ENCODE measurements at places on chromosomes 7 and 10. TPM values are rescaled to one million over a fixed set of nuclear protein-coding genes. Genes with fewer than 3 reads are reported as not detected.

DNA sequence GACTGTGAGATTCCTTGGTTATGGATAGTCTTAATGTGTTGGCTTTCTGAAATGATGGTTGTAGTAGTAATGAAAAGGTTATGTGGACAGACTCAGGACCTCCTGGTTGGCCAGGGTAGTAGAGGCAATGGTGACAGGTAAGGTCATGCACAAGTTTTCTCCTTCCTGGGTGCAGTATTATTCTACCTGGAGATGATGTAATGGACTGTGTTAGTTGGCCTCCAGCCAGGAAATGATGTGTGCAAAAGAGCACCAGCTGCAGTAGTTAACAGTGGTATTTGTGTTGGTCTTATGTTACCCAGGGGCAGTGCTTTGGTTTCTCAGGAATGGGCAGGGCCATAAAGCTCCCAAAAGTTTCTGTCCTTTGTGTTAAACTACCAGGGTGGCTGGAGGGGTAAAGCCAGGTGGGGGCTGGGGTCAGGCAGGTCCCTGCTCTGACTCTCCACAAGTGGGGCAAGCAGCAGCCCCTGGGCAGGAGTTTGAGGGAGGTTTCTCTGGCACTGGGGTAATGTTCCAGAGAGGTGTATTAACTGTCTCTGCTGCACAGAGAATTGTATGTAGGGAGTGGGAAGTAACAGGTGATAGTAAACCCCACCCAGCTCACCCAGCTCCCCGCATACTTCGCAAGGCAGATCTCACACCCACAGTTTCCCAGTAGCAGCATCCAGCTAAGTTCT is 36.3 kb downstream of the GPR22 start:
- H3K4me3 ChIP-seq = no peak overlapping the region
- no peaks in the 10 kb centered on the region for H3K4me1 ChIP-seq
- no peaks in the 10 kb centered on the region for H3K36me3 ChIP-seq
- no peaks in the 10 kb centered on the region for H3K27me3 ChIP-seq

DNA sequence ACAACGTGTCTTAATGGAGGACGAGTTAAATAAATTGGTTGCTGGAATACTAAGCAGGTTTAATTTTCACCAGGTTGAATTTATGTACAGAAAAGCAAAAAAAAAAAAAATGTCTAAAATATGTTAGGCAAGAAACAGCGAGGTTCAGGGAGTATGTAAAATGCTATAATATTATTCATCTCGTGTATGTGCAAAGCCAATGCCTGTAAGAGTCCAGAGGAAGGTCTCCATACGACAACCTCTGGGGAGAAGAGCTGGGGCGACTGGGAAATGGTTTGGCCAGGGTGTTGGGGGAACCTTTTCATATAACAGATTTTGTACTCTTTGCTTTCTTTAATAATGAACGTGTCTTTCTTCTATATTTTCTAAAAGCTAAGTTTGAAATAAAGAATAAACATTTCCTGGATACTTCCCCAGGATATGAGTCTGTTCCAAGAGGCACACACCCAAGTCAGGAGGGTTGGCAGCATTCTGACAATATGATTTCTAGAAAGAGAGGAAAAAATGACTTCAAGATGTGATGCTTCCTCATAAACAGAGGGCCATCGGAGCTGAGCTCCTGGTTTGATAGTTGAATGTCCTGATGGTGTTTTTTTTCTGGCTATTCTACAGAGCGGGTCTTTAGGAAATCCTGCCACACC is 208.6 kb upstream of the MGMT start:
- no peak overlapping the region for H3K27ac ChIP-seq
- no peak for DNase-seq
- no peaks in the 10 kb centered on the region for H3K36me3 ChIP-seq
- H3K27me3 ChIP-seq = no peaks in the 10 kb centered on the region
- H3K4me1 ChIP-seq = no peaks in the 10 kb centered on the region

GRCh38 chr7:127594490-127594889 is 954 bp downstream of the FSCN3 start:
- no peaks in the 10 kb centered on the region for H3K27me3 ChIP-seq
- no peaks in the 10 kb centered on the region for H3K36me3 ChIP-seq
- no peak for DNase-seq
- H3K27ac ChIP-seq = no peak overlapping the region
- no peaks in the 10 kb centered on the region for H3K4me1 ChIP-seq

- DNase-seq = no peak
- H3K4me1 ChIP-seq = peaks cover 7% of the 10 kb centered on the region
- H3K4me3 ChIP-seq = no peak overlapping the region
- H3K27ac ChIP-seq = no peak overlapping the region
- no peaks in the 10 kb centered on the region for H3K36me3 ChIP-seq
Observed at GRCh38 chr10:117540640-117541404, 1.7 kb upstream of the EMX2 start.

DNA sequence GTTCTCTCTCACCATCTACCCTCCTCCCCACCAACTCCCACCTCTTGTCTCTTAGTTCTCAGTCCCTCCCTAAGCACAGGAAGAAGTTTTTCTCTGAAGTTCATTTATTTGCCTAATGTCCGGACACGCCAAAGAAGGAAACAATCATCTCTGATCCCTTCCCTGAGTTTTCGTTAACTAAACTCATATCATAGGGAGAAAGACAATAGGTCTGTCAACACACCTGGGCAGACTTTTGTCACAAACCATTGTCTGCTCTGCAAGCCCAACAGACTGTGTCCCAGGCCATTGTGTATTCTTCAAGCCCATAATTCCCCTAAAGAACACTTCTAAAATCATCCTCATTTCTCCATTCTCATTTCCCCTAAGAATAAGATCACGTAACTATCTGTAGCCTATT is 691.0 kb upstream of the MBL2 start:
- H3K36me3 ChIP-seq = no peaks in the 10 kb centered on the region
- no peak for DNase-seq
- H3K27ac ChIP-seq = no peak overlapping the region

GRCh38 chr7:43647673-43648472 is 65.0 kb downstream of the STK17A start:
- H3K27ac ChIP-seq = peak overlapping the region; percentile 99
- H3K4me1 ChIP-seq = peaks cover 68% of the 10 kb centered on the region
- H3K27me3 ChIP-seq = no peaks in the 10 kb centered on the region
- peaks cover 19% of the 10 kb centered on the region for H3K36me3 ChIP-seq

DNA sequence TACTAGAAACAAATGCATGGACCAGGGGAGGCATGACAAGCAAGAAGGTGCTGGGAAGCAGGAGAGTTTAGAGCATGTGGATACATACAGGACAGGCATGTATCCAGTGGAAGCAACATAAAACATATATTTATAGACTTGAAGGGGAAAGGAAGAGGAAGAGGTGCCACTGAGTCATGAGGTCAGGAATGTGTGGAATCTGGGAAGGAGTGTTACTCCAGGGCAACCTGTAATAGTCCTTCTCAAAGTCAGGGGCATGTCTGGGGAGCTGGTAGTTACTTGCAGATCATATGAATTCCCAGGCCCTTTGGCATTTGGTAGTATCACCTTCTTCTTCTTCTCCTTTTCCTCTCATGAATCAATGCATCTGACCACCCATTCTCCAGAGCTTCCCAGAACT is 246.6 kb downstream of the XPNPEP1 start:
- H3K27me3 ChIP-seq = no peaks in the 10 kb centered on the region
- no peak overlapping the region for H3K4me3 ChIP-seq
- H3K4me1 ChIP-seq = no peaks in the 10 kb centered on the region
- H3K36me3 ChIP-seq = no peaks in the 10 kb centered on the region
- H3K27ac ChIP-seq = no peak overlapping the region

GRCh38 chr7:143183024-143183423 is at the start of gene TAS2R39:
TAS2R39 (plus strand) TSS chr7:143183419; CDS start chr7:143183419, 0 bp downstream.
- no peak for DNase-seq
- no peaks in the 10 kb centered on the region for H3K4me1 ChIP-seq
- no peaks in the 10 kb centered on the region for H3K36me3 ChIP-seq
- no peak within 1 kb of the TSS for H3K27ac ChIP-seq

- no peaks in the 10 kb centered on the region for H3K36me3 ChIP-seq
- H3K4me3 ChIP-seq = no peak overlapping the region
- H3K27ac ChIP-seq = no peak overlapping the region
- no peak for DNase-seq
- no peaks in the 10 kb centered on the region for H3K4me1 ChIP-seq
Observed at GRCh38 chr10:75640803-75641202, 209.4 kb downstream of the LRMDA start.

Gene HECW1
- 0.21 TPM for total RNA-seq

- DNase-seq = no peak
- H3K27me3 ChIP-seq = no peaks in the 10 kb centered on the region
- H3K36me3 ChIP-seq = no peaks in the 10 kb centered on the region
- H3K27ac ChIP-seq = no peak overlapping the region
Observed at GRCh38 chr7:132817949-132818348, 241.7 kb upstream of the PLXNA4 start.

DNA sequence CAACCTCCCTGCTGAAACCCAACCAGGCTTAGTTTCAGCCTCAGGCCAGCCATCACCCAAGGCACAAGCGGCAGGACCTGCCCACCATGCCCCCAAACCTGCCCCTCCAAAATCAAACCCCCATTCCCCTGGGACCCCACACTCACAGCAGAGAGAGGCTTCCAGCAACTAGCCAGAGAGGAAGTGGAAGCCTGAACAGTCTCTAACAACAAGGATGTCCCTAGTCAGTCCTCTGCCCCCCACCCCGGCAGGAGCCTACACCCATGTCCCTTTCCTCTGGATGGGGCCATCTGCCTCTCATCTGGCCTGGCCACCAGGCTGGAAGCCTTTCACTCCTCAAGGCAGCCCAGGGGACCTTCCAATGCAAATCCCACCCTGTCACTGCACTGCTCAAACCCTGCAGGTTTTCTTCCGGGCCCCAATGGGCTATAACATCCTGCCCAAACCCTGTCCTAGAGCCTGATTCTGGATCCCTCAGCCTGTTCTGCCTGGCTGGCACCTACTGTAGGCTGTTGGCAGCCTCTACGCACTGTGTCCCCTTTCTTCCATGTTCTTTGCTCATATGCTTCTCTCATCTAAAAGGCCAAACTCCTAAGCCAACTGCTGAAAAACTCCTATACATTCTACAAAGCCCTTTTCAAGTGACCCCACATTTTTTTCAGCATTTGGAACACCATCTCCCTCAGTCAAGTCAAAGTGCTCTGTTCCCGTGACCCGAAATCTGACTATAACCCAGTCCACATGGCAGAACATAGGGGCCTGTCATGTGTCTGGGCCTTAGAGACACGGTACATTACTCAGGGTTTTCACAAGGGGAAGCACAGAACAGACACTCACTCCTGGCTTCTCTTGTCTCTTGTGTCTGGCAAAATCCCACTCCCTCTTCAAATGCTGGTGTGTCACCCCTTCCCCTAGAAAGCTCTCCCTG is 253.3 kb downstream of the TNS3 start:
- H3K27ac ChIP-seq = no peak overlapping the region
- H3K27me3 ChIP-seq = no peaks in the 10 kb centered on the region
- no peak overlapping the region for H3K4me3 ChIP-seq
- H3K36me3 ChIP-seq = no peaks in the 10 kb centered on the region
- no peak for DNase-seq
- no peaks in the 10 kb centered on the region for H3K4me1 ChIP-seq

GRCh38 chr7:21722371-21722770 is 179.5 kb downstream of the DNAH11 start:
- H3K27me3 ChIP-seq = no peaks in the 10 kb centered on the region
- DNase-seq = no peak
- no peak overlapping the region for H3K27ac ChIP-seq
- H3K4me3 ChIP-seq = no peak overlapping the region

DNA sequence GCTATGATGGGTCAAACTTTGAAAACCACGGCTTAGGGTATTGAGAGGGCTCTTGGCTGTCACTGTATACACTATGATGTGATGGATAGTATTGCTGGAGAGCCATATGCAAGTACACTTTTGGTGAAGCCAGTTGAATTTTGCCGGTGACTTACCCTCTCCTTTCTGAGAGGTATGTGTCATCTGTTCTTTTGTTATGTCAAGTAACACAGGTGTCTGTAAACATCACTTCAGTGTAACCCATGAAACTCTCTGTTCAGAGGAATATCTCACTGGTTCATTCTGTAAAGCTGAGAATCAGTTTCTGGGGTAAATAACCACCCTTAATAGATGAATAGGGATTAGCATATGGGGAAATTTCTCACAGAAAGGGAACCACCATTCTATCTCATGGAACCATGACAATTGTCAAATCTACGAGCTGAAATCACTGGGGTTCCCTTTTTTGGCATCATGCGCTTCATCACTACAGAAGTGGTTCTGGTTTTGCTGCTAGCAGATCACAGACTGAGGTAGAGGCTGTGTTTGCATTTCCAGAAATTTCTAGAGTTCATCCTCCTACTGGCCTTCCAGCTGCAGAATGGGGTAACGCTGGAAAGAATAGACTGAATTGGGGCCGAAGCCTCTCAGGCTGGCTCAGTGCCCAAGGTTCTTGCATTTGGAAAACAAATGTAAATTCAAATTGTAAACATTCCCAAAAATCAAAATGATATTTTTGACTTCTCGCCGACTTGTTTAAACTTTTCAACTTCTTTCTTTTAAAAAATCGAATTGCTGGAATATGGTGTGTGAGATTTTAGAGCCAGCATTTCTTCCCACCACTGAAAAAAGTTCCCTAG is 83.3 kb upstream of the CREB5 start:
- no peaks in the 10 kb centered on the region for H3K36me3 ChIP-seq
- DNase-seq = no peak
- H3K27me3 ChIP-seq = no peaks in the 10 kb centered on the region
- no peak overlapping the region for H3K4me3 ChIP-seq
- no peak overlapping the region for H3K27ac ChIP-seq

Gene TLX1
- total RNA-seq = not detected

GRCh38 chr7:157405914-157406810 is 69.4 kb downstream of the DNAJB6 start:
- no peak for DNase-seq
- peaks cover 20% of the 10 kb centered on the region for H3K36me3 ChIP-seq
- H3K27me3 ChIP-seq = no peaks in the 10 kb centered on the region
- no peak overlapping the region for H3K27ac ChIP-seq

Gene CPA5
- 0.29 TPM for total RNA-seq

DNA sequence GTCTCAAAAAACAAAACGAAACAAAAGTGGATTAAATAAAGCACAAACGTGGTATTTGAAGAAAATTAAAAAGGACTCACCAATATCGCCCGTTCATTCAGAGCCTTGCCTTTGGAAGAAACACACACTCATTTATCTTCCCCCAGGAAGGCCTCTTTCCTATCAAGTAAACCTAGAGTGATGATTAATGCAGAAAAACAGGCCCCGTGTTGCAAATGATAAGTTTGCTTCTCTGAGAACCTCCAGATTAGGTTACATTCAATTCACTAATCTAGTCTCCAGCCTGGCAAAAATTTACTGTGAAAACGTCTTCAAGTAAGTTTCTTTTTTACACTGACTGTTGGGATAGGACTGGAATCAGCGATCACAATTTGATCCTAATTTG is 78.0 kb upstream of the C1GALT1 start:
- H3K36me3 ChIP-seq = no peaks in the 10 kb centered on the region
- DNase-seq = no peak
- no peaks in the 10 kb centered on the region for H3K27me3 ChIP-seq
- H3K4me3 ChIP-seq = no peak overlapping the region

Gene TMEM140
- 5.2 TPM for total RNA-seq
